ENCODE measurements at places on chromosomes 5 and 9.

GRCh38 chr5:78568676-78569075, 79.9 kb downstream of the LHFPL2 start:
- DNase-seq: no peak

- DNase-seq: no peak
Measured at GRCh38 chr9:130051855-130052254, 1.9 kb upstream of the GPR107 start.

DNA sequence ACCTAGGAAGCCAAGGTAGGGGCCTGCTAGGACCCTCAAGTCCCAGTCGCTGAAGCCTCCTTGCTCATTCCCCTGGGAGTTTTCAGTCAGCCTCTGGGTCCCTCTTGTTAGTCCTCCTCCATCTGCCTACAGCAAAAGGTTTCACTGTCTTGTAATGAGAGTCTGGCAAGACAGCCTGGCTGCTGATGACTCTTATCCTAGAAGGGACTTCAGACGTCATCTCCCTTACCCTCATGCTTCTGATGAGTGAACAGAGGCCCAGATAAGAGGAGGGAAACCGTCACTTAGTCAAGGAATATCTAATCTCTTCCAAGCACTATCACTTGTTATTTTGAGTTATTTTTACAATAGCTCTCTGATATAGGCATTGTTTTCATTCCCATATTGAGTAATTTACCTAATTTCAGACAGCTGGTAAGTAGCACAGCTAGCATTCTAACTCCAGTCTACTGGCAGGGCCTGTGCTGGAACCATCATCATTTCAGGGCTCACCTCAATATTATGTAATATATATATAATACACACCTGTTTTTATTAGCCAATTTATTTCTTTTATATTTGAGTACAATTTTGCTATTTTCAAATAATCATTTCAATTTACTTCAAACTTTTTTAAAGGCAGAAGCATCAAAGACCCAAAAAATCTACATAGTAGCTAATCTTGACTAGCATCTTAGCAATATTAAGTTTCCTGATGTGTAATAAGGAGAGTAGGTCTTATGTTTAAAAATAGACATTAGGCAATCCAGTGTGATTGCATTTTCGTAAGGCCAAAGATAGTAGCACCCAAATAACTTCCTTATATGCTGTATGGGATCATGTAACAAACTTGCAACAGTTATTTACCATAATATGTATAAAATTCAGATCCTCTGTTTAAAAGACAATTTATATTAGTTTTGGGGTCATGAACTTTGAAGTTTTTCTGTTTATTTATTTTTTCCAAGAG, 7.9 kb downstream of the CMYA5 start:
- no peak for DNase-seq

DNA sequence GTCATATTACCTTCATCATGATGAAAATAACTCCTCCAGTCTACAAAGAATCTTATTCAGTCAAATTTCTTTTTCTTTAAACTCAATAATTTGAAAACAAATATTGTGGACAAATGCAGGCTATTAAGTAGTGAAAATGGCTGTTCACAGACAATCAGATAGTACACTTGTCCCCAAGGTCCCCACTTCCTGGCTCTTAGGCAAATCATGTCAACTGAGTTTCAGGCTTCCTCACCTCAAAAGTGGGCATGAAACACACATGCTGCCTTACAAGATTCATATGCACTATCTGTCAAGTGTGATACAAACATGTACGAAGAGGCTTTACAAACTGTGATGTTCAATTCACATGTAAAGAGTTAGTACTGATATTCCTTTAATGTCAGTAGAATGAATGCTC, 385.2 kb upstream of the SEMA6A start:
- no peak for DNase-seq

DNA sequence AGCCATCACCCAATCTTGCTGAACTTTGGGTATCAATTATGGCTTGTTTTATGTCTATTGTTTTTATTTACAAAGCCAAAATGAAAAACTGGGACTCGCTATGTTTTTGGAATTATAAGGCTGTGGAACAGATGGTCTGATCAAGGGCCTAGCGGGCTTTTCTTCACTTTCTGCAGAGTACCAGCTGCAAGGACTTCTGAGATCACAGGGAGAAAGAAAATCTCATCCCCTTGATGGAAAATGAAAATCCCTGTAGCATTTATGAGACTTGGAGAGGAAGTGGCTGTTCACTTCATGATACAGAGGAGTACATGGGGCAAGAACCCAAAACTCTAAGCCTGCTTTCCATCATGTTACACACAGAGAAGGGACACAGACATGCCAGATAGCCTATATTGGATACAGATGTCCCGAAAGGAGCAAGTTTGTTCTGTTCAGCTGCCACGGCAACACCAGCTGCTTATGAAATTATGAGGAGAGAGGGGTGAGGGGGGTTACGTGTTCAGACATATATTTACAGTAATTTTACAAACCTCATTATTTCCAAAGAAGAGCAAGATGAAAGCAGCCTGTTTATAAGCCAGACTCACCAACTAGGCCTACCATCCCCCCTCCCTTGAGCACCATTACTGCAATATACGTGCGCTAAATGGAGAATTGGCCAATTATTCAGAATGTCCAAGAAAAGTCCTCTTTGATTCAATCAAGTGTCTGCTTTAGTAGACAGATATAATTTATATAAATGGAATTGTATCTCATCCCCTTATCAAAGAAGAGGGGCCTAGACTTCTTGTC, 220.0 kb downstream of the MARCHF11 start:
- DNase-seq: no peak

DNA sequence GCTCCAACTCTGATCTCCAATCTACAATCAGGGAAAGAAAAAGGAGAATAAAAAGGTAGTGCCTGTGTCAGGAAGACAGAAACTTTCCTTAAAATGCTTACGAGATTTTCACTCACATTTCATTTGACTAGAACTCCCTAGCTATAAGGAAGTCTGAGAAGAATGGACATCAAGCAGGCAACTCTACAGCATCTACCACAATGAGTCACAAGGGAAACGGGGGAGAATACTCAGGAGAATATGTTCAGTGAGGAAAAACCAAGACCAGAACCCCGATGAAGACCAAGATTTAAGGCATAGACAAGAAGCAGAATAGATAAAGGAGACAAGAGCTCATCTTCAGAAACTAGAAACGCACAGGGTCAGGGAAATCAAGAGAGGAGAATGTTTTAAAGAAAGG, 9.0 kb upstream of the SETD9 start:
- DNase-seq: no peak

DNA sequence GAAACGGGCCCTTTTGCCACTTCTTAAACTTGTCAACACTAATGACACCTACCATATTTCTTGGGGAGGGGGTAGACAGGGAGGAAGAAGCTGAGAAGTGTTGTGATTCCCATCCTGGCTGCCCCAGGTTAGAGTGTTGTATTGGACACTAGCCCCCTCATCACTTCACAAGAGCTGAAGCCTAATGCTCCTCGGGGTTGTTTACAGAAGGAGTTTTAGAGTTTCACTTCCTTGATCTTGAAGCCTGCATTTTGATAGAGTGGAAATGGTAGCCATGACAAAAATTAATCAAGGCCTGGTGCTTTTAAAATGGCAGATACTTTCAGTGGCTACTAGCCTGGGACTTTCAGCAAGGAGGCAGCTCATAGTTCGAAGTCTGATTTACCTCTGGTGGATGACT, 11.0 kb upstream of the FAM120AOS start:
- DNase-seq: no peak

DNA sequence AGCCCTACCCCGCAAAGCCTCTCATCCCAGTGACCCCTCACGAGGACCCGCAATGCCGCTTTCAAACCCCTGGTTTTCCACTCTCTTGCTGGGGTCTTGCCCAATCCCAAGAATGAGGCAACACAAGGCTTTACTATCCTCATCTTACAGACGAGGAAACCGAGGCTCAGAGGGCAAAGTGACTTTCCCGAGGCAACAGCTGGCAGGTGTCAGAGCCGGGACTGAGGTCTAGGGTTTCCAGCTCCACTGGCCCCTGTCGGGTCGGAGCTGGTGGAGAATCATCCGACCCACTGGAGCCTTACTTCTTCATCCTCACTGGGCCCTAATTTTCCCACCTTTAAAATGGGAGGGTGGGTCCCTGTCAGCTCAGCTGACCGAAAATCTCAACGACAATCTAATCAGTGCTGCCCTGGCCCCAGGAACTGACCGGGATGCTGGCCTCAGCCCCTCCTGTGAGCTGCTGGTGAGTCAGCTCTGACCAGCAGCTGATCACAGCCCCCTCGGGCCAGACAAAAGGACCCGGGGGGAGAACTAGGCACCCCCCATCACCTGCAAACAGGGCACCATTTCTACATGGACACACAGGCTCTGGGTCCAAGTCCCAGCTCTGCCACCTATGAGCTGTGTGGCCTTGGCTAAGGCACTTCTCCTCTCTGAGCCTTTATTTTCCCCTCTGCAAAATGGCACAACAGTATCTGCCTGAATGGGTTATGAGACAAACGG, 72.7 kb upstream of the STXBP1 start:
- DNase-seq: no peak

- DNase-seq: no peak
Measured at GRCh38 chr5:37938861-37939260, 99.0 kb upstream of the GDNF start.

DNA sequence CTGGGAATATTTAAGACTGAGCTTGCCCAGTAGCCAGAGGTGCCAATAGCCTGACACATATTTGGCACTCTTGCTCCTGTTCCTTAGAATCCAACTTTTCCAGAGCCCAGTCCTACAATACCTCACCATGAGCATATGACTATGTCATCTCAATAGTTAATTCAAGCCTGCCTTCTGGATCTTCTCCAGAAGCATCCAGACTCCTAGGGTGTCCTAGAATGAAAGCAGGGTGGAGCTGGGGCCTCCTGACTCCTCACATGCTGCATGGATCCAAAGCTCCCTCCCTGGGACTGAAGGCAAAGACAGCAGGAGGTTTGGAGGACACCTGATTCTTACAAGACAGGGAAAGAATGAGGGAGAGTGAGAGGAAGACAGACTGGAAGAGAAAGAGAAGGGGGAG, 37.9 kb downstream of the SH3TC2 start:
- DNase-seq: no peak

- no peak for DNase-seq
Measured at GRCh38 chr9:131776473-131776872, 36.6 kb upstream of the RAPGEF1 start.

- no peak for DNase-seq
Measured at GRCh38 chr5:14440582-14441431, 140.8 kb upstream of the OTULINL start.

- no peak for DNase-seq
Measured at GRCh38 chr5:116543501-116543900, 31.1 kb downstream of the SEMA6A start.

DNA sequence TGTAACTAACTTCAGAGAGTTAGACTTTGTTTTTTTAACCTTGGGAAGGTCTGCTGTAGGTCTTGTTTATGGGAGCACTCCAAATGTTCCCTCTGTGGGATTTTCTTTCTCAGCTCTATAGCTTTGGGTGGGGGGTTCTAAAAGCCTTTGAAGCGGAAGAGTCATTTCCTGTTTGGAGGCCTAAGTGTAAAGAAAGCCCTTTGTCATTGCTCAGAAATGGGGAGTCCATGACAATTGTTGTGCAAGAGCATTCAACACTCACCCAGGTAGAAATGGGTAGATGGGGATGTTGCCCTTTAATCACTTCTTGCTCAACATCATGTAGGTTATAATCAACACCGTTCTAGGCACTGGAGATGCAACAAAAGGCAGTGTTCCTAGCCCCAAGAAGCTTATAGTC, 30.3 kb upstream of the MAST4 start:
- no peak for DNase-seq

DNA sequence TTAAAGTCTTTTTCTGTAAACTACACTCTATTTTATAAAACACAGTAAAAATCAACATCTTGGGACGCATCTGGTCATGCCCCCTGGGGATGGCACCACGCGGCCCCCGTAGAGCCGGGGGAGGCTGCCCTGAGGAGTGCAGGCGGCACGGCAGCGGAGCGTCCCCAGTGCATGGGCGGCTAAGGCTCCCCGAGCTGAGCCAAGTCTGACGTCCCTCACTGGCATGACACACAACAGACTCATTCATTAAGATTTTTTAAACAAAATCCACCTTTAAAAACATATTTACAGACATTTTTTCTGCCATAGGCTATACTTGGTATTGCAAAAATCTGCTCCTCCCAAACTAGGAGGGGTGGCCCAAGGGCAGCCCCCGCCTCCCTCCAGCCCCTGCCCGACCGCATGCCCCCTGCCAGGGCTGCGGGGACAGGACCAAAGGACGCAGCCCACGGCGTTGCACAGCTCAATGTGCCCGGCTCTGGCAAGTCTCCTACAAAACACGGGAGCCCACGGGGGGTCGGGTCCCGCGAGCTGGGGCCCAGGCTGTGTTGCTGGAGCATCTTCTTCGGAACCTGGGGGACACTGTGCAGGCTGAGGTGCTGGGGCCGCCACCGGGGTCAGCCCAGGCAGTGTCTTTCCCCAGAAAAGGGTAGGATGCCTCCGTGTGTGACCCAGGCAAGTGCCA, 11.8 kb upstream of the SEC16A start:
- no peak for DNase-seq

- no peak for DNase-seq
Measured at GRCh38 chr5:176894298-176894697, 4.8 kb downstream of the HK3 start.

DNA sequence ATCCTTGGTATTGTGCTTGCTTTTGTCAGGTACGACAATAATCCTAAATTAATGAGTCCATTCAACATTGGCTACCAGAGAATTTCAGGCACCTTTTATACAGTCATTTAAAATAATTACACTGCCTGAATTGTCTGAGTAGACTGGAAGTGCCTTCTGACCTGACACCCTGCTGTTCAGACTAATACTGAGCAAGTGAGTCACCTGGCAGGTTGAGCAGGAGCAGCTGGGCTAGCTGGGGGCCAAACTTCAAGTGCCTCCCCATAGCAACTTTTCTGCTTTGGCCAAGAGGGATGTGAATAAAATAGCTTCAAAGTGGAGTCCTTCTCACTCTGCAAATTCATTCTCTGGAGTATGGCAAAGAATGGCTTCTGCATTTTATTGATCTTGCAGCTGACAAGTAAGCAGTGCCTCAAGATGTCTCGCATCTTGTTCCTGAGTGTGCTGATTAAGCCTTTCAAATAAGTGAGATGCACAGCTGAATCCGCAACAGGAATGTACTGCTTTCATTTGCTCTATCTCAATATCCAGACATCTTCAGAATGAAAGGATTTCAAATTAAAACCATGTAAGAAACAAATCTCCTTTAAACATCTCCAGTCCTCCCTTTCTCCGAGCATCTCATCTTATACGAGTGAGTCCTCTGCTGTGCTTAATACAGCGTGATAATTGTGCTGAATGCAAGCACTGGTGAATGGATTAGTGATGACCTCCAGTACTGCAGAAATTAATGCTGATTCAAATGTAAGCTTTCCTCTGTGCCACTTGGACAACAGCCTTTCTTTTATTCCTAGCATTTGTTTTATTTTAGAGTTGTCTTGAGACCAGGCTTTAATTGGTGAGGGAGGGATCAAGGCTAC, 271.2 kb downstream of the EDIL3 start:
- DNase-seq: peak; percentile 19

GRCh38 chr5:142659405-142659804, 26.5 kb downstream of the FGF1 start:
- no peak for DNase-seq

DNA sequence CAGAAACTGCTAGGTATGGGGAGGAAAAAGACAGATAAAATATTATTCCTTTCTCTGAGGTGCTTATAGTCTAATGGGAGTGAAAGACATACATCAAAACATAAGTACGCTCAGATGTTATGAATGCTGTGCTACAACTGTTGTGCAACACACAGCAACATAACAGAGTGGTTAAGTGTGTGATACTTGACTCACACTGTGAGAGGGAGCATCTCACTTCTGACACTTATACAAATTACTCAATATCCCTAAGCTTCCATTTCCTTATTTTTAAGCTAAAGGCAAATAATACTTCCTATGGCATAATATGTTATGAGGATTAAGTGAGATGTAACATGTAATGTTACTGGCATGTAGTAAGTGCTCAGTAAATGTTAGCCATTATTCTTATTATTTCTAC, 110.6 kb upstream of the FER start:
- no peak for DNase-seq
